ENCODE measurements at places on chromosomes 16 and 17.

DNA sequence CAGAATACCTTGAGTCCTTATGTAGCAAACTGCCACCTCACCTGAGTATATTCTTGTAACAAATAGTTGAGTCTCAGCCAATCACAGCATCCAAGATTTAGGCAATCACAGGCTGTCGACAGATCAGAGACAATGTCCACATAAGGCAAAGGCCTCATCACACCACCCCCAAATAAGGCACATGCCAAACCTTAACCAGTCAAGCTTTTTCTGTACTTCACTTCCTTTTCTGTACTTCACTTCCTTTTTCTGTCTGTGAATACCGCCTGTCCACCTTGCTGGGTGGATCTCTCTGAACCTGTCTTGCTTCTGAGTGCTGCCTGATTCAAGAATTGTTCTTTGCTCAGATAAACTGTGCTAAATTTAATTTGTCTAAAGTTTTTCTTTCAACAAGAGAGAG is 210.4 kb upstream of the N4BP1 start:
- no peak for DNase-seq

DNA sequence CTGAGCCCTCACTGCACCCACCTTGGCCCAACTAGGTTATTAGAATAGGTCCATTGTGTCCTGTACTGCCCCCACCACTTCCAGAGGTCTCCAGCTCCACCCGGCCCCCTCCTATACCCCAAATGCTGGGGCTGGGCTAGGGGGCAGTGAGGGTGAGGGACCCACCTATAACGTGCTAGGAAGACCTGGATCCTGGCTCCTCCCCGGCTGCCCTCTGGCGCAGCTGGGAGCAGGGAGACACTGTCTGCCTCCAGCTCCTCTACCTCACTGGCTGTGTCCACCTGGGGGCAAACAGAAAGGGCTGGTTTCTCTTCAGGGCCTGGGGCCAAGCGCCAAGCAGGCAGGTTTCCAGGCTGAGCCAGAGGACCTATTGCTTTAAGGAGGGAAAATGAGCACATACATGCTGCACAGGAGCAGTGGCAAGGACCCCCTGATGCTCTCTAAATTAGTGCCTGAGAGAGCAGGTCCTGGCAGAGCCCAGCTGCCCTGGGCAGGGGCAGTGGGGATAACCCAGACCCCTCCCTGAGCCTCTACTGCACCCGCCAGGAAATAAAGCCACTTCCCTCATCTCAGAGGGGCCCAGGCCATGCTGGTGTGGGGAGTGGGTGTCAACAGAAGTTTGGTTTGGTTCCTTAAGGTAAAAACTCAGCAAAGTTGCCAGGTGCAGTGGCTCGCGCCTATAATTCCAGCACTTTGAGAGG is 12.2 kb downstream of the TSPOAP1 start:
- no peak for DNase-seq

- no peak for DNase-seq
Observed at GRCh38 chr17:17944743-17945142, 27.5 kb downstream of the TOM1L2 start.

- DNase-seq = no peak
Observed at GRCh38 chr17:36066365-36066985, 2.4 kb downstream of the CCL18 start.

DNA sequence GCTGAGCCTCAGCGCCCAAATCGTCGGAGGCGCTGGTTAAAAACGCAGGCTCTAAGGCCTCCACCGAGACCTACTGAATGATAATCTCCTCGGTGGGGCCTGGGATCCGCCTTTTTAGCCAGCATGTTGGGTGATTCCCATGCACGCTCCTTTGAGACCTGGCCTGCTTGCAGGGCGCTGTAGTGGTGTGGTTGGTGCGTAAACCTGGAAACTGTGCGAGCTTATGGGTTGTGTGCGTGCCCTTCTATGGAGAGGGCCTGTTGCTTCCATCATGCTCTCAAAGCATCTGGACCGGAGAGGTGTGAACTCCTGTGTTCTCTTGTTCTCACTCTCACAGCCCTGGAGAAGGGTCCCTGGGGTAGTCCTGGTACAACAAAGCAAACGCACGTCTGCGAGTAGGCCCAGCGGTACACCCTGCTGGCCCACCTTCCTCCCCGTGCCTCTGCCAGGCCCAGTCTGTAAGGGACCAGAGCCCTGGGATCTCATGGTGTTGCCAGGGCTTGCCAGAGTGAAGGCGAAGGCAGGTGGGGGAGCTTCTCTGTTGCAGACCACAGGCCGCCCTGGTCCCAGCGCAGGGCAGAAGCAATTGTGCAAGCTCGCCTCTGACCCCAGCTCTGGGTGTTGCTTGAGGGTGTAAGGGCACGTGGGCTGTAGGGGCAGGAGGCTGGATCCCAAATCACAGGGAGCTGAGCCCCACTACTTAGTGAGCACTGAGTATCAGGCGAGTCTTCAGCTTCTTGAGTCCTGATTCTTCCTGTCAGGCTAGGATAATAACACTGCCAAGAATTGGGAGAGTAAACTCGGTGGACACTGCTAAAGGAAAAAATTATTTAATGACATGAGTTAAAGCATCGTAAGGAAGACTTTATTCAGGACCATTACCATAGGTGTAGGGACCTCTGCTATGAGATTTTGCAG is 879 bp upstream of the LRRC75A start:
- no peak for DNase-seq

DNA sequence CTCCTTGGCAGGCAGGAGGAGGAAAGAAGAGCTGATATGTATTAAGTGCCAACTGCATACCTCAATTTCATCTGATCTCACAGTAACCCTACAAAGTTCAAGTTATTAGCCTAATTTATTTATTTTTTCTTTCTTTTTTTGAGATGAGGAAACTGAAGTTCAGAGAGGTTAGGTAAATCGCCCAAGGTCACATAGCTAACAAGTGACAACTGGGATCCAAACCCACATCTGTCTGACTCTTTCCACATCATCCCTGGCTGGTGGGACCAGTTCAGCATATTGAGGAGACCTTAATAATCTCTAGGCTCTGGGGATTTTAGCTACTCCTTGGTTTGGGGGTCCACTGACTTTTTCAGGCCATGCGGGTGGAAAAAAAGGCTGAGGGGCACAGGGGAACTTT is 60.9 kb downstream of the CYB5B start:
- DNase-seq = no peak
